ENCODE measurements at places on chromosomes 2 and 18. TPM values are rescaled to one million over a fixed set of nuclear protein-coding genes. Genes with fewer than 3 reads are reported as not detected.

Gene GPR39
- 10.9 TPM for total RNA-seq

Gene OSR1
- 20.8 TPM for total RNA-seq

Gene IL36A
- total RNA-seq, result not detected

Gene SMCHD1
- total RNA-seq, result 34.1 TPM

Gene IL1B
- total RNA-seq, result not detected

DNA sequence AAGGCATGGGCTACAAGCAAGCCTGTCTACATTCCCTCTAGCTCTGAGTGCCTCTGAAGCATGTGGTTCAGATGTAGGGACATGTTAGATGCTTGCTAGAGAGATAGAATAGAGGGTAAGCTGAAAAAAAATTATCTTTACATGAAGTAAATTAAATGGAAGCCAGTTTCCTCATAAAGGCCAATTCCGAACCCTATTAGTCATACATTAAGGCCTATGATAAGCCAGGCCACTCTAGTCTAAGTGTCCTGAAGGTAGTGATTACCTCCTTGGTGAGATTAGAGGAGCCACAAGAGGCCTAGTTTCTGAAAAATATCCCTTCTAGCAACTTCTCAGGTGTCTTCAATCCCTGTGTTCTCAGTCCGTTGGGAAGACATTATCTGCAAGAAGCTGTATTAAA is 72.4 kb upstream of the NPAS2 start:
- peak; percentile 57 for DNase-seq

- peak; percentile 98 for DNase-seq
These were observed at the start of gene NBEAL1 for GRCh38 chr2:203014456-203015199. NBEAL1 (plus strand) TSS chr2:203014875; CDS start chr2:203016385, 1,510 bp downstream.

- peak; percentile 93 for DNase-seq
These were observed 48.1 kb downstream of the MERTK start for GRCh38 chr2:111946294-111947114.

- no peak for DNase-seq
These were observed 111.8 kb downstream of the EHBP1 start for GRCh38 chr2:62817348-62817747.

GRCh38 chr2:55519938-55520885 is 694 bp downstream of the CFAP36 start:
- peak; percentile 49 for DNase-seq

DNA sequence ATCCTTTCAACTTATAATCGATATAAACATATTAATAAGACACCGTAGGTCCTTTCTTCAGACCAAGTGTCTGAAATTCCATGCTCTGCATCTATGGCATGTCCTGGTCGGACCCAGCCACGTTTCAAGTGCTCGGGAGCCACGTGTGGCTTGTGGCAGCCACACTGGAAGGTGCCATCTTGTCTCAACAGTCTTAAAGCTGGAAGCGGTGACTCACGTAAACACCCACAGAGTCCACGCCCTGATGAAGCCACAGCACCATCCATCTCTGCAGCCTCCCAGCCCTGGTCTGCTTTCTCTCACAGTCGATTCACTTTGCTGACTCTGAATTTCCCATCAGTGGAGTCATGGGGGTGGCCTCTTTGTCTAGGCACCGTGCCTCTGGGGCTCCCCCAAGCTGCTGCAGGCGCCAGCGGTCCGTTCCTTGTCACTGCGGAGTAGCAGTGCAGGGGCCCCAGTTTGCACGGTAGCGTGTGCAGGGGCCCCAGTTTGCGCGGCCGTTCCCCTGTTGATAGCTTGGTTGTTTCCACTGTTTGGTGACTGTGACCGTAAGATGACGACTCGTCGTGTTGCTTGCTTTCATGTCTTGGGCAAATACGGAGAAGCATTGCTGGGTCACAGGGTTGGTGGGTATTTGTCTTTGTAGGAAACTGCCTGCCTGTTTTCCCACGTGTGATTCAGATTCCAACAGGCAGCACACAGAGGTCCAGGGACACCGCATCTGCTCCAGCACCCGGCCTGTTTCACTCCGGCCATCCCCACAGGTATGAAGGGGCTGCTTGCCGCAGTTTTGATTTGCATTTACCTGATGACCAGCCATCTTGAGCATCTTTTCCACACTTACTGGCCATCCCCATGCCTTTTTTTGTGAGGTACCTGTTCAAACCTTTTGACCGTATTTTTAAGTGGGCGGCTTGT is 240.3 kb downstream of the HDAC4 start:
- no peak for DNase-seq

DNA sequence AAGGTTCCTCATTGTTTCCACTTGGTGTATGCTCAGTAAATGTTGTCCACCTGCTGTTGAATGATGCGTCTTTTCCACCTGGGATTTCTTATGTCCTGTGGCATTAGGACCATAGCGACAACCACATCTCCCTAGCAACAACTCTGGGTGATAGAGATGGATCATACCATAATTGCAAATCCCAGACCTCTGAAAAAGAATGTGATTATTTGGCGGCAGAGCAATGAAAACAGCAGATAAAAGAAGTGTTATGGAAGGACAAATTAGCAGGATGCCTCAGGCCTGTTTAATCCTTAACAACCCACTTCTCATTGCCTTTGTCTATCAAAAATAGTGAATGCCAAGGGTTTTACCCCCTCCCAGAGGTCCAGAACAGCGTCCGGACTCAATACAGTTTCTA is 278.9 kb downstream of the TSN start:
- no peak for DNase-seq

GRCh38 chr2:34012715-34013302 is 413.7 kb upstream of the FAM98A start:
- DNase-seq, result peak; percentile 84

DNA sequence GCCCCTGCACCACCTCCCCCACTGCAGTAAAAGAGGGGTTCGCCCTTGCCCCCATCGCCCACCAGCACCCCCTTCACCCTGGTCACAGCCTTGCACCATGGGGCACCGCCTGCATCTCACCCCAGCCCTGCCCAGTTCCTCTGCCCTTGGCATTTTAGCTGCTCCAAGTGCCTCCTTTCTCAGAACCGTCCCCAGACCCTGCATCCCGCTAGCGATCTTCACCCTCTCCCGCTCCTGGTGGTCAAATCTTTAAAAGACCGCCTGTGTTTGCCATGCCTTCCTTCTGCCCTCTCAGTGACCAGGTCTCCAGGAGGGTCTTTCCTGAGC is 114.7 kb upstream of the OTOS start:
- DNase-seq, result no peak

DNA sequence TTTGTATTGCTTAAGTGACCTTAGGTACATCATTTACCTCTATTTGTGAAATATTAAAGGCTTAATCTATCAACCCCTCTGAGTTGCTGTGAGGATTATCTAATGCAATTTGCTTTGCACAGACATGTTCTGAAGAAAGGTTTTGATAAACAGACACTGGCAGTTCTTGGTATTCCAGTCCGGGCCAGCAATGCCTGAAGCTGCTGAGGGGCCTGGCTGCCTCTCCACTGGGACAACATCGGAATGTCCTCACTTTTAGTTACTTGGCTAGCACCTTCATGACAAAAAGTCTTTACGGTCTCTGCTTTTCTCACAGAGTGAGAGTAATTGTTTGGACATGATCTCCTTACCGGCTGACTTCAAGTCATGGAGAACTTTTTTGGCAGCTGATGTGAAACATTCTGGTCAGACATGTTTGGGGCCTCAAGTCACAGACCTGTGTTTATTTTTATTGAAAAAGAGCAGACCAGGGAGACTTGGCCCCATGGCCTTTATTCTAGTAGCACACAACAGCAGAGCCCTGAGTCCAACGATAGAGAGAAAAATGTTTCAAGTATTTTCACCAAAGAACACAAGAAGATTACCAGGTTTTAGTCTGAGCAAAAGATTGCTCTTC is 1112.3 kb upstream of the FANCL start:
- DNase-seq, result no peak

DNA sequence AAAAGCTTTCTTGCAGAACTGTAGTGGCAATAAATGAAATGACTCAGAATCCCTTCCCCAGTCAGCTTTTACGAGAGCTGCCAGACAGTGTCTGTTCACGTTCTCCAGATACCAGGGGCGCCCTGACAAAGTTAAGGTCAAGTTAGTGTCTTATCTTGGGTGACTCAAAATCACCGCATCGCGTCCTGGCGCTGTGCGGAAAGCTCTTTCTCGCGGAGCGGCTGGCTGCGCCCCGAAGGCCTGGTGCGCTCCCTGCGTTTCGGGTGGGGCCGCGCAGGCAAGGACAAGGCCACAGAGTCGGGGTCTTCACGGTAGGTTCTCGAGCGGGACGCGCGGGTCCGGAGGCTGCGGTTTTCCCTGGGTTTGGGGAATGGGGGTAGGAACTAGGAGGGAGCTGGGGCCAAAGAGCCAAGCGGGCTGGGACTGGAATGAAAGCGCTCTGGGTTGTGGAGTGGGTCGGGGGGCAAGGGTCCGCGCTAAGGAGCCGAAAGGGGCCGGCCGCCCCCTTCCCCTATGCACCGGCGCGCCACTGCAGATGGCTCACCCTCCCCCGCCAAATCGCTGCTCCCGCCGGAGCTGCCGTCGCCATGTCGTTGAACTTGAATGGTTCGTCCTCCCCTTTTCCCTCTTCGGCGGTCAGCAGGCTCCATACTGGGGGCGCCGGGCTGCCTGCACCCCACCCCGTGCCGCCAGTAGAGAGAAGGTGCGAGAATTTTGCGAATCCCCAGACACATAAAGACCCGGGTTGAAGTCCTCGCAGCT is 2.6 kb upstream of the HOXD11 start:
- DNase-seq, result peak; percentile 44

All from cardiac muscle cell (in vitro differentiated cells and primary cell).